ENCODE measurements at places on chromosomes 4 and X. TPM values are rescaled to one million over a fixed set of nuclear protein-coding genes. Genes with fewer than 3 reads are reported as not detected.

DNA sequence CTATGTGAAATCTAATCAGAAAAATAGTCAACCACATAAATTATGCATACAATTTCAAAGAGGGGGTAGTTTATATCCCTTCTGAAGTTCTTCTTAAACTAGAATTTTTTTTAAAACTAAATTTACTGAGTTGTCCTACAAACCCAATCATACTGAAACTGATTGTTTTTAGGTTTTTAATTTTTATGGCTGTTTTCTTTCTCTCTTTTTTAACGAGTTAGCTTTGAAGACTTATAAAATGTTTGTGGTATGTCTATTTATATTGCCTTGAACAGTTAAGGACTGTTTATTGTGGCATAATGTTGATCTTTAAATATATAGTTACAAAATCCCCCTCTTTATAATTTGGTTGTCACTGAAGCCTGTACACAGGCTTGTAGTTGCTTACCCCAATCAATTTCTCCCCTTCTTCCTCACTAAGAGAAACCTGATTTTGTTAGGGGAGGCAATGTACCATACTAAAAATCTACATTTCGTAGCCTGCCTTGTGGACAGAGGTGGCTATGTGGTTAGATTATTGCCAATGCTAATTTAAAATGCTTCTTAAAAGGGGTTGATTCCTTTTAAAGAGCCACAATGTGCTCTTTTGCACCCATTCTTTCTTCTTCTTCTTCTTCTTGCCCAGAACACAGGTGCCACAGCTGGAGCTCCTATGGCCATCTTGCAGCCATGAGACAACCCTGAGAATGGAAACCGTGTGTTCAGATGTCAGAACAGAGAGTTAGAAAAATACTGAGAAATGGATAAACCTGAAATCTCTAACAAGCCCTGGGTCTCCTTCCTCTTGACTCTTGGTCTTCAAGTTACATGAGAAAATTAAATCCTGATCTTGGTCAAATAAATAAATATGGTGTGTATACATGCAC, 102.7 kb upstream of the ZNF827 start:
- no peak overlapping the region for H3K27ac ChIP-seq
- DNase-seq = no peak
- H3K4me1 ChIP-seq = no peaks in the 10 kb centered on the region
- H3K36me3 ChIP-seq = no peaks in the 10 kb centered on the region
- no peak overlapping the region for H3K4me3 ChIP-seq

- H3K27ac ChIP-seq = no peak overlapping the region
- H3K4me1 ChIP-seq = no peaks in the 10 kb centered on the region
- no peak overlapping the region for H3K4me3 ChIP-seq
- no peaks in the 10 kb centered on the region for H3K27me3 ChIP-seq
- H3K36me3 ChIP-seq = no peaks in the 10 kb centered on the region
Observed at GRCh38 chr4:26893491-26893890, 32.9 kb downstream of the STIM2 start.

DNA sequence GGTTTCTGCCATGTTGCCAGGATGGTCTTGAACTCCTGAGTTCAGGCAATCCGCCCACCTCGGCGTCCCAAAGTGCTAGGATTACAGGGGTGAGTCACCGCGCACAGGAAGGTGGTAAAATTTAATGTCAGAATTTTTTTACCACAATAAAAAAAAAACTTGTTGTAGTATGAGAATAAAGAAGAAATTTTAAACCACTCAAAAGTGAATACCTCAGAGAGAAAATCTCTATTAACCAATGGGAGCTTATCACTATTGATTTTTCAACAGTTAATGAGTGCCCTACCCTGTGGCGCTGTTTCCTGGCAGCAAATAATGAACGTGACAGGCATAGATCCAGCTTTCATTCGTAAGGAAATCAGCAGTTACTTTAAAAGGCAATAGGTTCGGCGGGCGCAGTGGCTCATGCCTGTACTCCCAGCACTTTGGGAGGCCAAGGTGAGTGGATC, 32.7 kb upstream of the SLC25A4 start:
- no peak overlapping the region for H3K4me3 ChIP-seq
- no peaks in the 10 kb centered on the region for H3K36me3 ChIP-seq
- no peak for DNase-seq
- peaks cover 12% of the 10 kb centered on the region for H3K4me1 ChIP-seq
- no peaks in the 10 kb centered on the region for H3K27me3 ChIP-seq

DNA sequence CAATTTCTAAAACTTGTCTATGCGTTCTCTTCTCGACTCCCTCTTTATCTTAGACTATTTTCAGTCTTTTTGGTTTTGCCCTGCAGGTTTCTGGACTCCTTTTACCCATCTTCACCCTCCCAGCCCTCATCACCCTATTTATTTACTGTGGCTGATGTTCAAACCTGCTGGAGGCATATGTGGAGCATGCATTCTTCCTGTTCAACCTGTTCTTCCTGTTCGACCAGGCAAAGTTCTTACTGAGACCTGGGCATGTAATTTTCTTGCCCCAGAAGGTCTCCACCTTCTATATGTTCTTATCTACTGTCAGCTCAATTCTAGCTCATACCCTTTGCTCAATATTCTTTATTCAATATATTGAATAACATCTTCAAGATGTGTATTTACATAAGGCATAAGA, 69.4 kb upstream of the AGA start:
- no peaks in the 10 kb centered on the region for H3K36me3 ChIP-seq
- no peaks in the 10 kb centered on the region for H3K27me3 ChIP-seq
- no peak for DNase-seq
- no peaks in the 10 kb centered on the region for H3K4me1 ChIP-seq
- no peak overlapping the region for H3K27ac ChIP-seq

- H3K36me3 ChIP-seq = no peaks in the 10 kb centered on the region
- H3K27ac ChIP-seq = no peak overlapping the region
- no peak for DNase-seq
- H3K4me1 ChIP-seq = no peaks in the 10 kb centered on the region
- no peaks in the 10 kb centered on the region for H3K27me3 ChIP-seq
Observed at GRCh38 chr4:157045507-157046127, 30.3 kb upstream of the GLRB start.

- H3K27me3 ChIP-seq = no peaks in the 10 kb centered on the region
- no peak overlapping the region for H3K27ac ChIP-seq
- no peak overlapping the region for H3K4me3 ChIP-seq
- no peaks in the 10 kb centered on the region for H3K4me1 ChIP-seq
Observed at GRCh38 chr4:85427123-85427522, 47.8 kb upstream of the ARHGAP24 start.

DNA sequence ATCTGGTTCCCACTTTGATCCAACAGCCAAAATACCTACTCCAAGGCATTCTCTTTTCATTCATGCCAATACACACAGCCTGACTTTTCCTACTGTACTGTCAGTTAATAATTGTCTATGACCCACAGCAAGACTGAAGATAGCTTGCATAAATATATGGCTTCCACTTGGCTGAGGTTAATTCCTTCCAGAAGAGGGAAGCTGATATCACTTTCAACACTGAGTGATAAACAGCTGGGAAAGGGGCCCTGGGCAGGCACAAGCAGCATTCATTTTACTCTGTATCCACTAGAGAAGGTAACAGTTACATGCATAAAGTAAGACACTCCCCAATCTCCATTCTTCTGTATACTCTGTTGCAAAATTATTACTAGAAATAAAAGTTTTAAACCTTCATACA, 200.2 kb upstream of the UGT8 start:
- H3K27me3 ChIP-seq = no peaks in the 10 kb centered on the region
- H3K27ac ChIP-seq = no peak overlapping the region
- H3K4me3 ChIP-seq = no peak overlapping the region
- no peaks in the 10 kb centered on the region for H3K36me3 ChIP-seq
- no peak for DNase-seq

DNA sequence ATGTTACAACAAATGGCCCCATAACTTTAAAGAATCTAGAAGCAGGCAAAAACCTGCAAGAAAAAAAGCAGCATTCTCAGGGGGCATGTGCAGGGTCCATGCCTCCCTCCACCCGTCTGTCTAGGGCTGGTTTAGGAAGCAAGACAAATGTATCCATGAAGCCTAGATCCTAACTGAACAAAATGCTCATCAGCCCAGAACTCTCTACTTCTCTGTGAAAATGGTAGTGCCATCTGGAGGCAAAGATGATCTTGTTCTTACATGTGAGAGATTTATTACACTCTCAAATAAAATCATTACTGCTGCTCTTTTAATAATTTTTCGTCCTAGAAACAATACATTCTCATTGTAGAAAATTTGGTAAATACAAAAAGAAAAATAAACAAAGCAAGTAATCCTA, 26.7 kb downstream of the NR3C2 start:
- no peak overlapping the region for H3K4me3 ChIP-seq
- peaks cover 6% of the 10 kb centered on the region for H3K4me1 ChIP-seq
- H3K36me3 ChIP-seq = no peaks in the 10 kb centered on the region
- no peak overlapping the region for H3K27ac ChIP-seq
- no peaks in the 10 kb centered on the region for H3K27me3 ChIP-seq

DNA sequence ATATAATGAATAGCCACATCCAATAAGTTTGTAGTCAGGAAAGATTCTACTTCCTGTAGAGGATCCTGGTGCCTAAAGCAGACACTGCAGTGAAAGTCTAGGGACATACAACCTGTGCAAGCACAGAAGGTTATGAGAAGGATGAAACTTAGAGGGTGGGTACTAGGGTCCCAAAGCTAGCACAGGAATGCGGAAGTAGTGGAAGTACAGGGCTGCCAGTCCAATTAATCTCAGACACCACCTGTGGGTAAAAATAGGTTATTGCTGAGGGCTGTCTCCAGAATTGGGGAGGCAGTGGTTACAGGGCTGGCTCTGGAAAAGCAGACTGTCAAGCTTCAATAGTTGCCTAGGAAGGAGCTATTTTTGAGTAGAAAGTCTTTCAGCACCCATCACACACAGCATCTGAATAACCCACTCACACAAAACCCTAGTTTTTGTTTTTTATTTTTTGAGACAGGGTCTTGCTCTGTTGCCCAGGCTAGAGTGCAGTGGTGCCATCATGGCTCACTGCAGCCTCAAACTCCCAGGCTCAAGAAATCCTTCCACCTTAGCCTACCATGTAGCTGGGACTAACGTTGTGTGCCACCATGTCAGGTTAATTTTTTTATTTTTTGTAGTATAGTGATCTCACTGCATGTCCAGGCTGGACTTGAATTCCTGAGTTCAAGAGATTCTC, 50.8 kb upstream of the ELF2 start:
- no peaks in the 10 kb centered on the region for H3K36me3 ChIP-seq
- no peak for DNase-seq
- no peaks in the 10 kb centered on the region for H3K4me1 ChIP-seq
- H3K27me3 ChIP-seq = no peaks in the 10 kb centered on the region
- H3K4me3 ChIP-seq = no peak overlapping the region
- H3K27ac ChIP-seq = no peak overlapping the region

DNA sequence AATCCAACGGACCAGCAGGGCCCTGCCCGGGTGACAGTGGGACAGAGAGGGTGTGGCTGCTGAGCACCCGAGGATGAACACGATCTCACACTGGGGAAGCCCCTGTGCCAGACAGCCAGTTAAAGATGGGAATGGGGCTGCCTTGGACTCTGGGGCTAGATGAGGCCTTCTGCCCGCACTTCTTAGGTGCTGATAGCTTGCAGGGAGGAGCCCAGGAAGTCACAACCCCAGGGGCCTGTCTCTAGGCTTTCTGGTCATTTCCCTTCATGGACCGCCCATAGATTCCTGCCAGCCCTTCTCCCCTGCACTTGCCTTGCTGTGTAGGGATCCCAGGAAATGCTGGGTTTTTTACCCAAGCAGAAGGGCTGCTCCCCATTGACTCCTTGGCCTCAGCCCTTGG, 6.2 kb downstream of the ZNF275 start:
- H3K36me3 ChIP-seq = peaks cover 5% of the 10 kb centered on the region
- no peak overlapping the region for H3K4me3 ChIP-seq
- no peak overlapping the region for H3K27ac ChIP-seq
- H3K4me1 ChIP-seq = peaks cover 4% of the 10 kb centered on the region

GIMD1 gene
- not detected for total RNA-seq

HS3ST1 gene
- 8.1 TPM for total RNA-seq

RASSF6 gene
- 16.9 TPM for total RNA-seq

OTUD6A gene
- not detected for total RNA-seq

C4orf36 gene
- total RNA-seq = not detected

EXOC1 gene
- total RNA-seq = 31.9 TPM

ARL9 gene
- total RNA-seq = not detected
